Fibroblast of skin of back (primary cell): ENCODE measurements at places on chromosomes 5 and 9.

DNA sequence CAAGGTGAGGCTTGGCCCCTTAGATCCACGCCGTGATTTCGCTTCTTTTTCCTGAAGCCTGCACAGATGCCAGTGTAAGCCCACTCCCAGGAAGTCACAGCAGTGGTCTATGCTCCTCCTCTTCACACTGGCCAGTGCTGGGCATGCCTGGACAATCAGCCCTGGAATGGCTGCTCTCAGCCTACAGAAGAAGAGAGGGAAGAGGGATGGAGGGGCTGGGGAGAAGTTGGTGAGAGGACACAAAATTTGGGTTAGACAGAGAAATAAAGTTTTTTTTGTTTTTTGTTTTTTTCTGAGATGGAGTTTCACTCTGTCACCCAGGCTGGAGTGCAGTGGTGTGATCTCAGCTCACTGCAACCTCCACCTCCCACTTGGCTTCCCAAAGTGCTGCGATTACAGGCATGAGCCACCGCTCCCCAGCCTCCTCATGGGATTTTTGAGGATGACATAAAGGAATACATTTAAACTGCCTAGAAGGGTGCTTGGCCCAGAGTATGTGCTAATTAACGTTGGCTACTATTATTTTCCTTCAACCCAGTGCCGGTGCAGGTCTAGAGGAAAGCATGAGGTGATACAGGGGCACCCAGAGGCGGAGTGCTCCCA lies 830 bp downstream of the S100Z start:
- DNase-seq, result no peak

DNA sequence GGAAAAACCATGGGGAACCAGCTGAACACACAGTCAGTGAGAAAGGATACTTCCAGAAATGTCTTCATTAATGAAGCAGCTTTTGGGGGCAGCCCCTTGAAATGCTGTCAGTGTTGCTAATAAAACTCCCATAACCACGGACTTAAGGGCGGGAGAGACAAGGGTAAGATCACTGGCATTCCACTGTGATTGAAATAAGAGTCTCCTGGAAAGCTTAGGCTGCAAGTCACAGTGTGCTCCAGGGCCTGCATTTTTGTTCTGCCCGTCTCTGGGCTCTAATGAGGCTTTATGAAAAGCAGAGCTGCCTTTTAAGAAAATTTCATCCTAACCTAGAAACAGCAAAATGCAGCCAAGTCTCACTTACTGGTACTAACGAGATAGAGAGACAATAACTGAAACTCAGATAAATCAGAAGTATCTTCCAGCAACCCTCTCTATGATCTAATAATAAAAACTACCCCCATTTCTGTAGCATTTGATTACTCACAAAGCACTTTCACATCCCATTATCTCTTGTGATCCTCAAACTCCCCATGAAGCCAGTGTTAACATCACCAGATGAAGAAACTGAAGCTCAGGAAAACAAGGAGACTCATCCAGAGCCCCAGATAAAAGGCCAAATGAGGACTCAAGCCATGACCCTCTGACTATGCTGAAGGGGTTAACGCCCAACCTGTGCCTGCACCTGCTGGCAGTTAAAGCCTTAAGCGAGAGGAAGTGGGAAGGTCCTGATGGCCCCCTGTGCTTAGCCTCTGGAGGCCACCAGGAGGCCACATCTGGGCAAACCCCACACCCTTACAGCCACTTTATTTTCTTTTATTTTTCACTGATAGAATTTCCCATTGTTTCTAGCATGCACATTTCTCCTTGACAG lies 37.5 kb downstream of the SPOCK1 start:
- peak; percentile 17 for DNase-seq

DNA sequence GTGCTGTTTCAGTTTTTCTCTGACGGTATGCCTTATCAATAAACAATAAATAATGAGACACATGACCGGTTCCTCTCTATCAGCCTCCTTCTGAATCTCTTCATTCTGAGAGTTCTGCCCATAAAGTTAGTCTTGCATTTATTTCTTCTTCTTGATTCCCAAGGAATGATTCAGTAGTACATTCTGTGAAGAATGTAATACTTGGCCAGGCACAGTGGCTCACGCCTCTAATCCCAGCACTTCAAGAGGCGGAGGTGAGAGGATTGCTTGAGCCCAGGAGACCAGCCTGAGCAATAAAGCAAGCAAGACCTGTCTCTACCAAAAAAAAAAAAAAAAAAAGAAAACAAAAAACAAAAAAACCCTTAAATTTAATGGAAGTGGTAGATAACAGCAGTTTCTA lies 53.9 kb downstream of the PAM start:
- DNase-seq, result no peak

DNA sequence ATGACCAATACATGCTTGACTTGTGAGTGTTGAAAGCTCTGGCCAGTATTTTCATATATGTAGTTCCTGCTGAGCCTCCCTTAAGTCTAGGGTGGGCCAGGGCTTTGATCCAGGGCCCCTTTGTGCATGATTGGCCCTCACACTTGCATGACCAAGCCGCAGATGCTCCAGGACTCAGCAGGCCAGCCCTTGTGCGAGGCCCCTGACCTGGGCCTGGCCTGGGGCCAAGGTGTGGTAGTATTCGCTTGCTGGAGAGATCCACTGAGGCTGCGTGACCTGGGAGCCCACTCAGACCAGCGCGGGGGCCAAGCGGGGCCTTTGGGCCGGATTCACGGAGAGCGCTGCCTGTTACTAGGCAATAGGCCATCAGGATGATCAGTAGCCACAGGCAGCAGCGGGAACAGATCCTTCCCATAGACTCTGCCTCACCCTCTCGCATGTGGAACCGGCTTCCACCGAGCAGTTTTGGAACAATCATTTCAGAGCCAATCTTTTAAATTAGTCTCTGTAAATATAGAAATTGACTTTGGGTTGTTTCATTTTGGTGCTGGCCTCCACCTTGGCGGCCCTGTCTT lies 79.0 kb upstream of the PTCH1 start:
- no peak for DNase-seq

GRCh38 chr9:89274838-89275237 lies 36.2 kb upstream of the CKS2 start:
- DNase-seq, result peak; percentile 68

DNA sequence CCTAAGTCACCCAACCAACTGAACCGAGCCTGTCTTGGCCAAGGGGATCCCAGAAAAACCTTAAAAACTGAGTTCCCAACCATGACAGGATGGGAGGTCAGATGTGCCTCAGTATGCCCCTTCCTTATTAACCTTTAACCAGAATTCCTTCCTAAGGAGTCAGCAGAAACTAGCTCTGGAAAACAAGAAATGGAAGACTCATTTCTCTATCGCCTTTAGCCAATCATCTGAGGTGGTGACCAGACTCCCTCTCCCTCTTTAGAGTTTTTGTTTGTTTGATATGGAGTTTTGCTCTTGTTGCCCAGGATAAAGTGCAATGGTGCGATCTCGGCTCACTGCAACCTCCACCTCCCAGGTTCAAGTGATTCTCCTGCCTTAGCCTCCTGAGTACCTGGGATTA lies 37.5 kb downstream of the SLC28A3 start:
- DNase-seq, result no peak

DNA sequence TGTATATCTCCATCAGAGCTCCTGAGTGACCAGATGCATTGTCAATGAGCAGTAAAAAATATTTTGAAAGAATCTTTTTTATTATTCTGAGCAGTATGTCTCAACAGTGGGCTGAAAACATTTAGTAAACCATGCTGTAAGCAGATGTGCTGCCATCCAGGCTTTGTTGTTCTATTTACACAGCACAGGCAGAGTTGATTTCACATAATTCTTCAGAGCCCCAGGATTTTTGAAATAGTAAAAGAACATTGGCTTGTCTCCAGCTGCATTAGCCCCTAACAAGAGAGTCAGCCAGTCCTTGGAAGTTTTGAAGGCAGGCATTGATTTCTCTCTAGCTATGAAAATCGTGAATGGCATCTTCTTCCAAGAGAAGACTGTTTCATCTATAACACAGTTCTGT lies 25.2 kb upstream of the ENTREP1 start:
- DNase-seq, result no peak

DNA sequence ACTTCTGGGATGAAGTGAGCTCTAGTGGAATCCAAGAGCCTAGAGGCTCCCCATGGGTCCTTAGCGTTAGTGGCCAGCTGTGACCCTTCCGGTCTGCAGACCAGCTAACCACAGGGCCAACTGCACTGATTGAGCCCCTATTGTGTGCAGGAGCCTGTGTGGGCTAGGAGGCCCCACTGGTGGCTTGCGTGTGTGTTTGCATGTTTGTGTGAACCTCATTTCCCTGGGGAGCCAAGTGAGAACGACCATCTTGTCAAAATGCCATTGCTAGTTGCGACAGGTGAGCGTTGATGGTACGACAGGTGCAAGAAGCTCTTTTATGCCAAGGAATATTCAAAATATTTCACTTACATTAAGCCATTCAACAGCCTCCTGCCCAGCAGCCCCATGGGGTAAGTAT lies 44.1 kb upstream of the ANKRD33B start:
- no peak for DNase-seq

GRCh38 chr9:5438301-5439162 lies 807 bp upstream of the PLGRKT start:
- peak; percentile 47 for DNase-seq

DNA sequence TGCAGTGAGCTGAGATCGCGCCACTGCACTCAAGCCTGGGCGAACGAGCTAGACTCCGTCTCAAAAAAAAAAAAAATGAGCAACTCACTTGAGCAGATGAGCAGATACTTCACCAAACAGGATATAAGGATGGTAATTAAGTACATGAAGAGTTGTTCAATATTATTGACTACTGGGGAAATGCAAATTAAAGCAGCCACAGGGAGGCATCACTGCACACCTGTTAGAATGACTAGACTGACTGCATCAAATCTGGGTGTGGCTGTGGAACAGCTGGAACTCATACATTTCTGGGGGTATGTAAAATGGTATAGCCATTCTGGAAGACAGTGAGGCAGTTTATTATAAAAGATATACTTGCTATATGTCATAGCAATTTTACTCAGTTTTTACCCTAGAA lies 93.0 kb downstream of the WNK2 start:
- DNase-seq, result no peak

GRCh38 chr5:172913117-172913850 lies 45.9 kb upstream of the RPL26L1 start:
- DNase-seq, result no peak

- no peak for DNase-seq
Measured at GRCh38 chr5:119368238-119368630, 12.4 kb downstream of the TNFAIP8 start.

DNA sequence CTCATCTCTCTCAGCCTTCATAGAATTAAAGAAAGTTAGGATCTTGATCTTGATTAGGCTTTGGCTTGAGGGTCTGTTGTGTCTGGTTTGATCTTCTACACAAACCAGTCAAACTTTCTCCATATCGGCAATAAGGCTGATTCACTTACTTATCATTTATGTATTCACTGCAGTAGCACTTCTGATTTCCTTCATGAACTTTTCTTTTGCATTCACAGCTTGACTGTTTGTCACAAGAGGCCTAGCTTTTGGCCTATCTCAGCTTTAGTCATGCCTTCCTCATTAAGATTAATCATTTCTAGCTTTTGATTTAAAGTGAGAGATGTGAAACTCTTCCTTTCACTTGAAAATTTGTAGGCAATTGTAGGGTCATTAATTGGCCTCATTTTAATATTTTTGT lies 62.8 kb downstream of the SH3RF2 start:
- no peak for DNase-seq

- DNase-seq, result no peak
Measured at GRCh38 chr5:1156033-1156753, 44.3 kb upstream of the SLC12A7 start.

GRCh38 chr5:2738700-2739359 lies 12.6 kb downstream of the IRX2 start:
- no peak for DNase-seq

DNA sequence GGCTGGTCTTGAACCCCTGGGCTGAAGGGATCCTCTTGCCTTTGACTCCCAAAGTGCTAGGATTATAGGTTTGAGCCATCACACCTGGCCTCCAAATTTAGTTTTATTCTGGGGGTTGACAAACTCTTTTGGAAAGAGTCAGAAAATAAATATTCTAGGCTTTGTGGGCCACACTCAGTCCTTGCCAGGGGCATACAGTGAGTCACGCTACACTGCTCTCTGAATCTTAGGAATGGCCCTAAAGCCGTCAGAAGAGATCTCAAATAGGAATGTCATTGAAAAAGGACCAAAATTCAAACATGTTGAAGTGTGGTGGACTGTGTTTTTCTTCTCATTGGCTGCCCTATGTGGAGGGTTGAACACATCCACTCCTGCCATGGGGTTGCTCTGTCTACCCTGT lies 127.7 kb upstream of the BASP1 start:
- peak; percentile 75 for DNase-seq

GRCh38 chr5:32207355-32207634 lies 33.2 kb upstream of the GOLPH3 start:
- DNase-seq, result no peak
